ENCODE measurements at places on chromosomes 12 and 14. TPM values are rescaled to one million over a fixed set of nuclear protein-coding genes. Genes with fewer than 3 reads are reported as not detected.

Gene ANO4
- not detected for total RNA-seq

DNA sequence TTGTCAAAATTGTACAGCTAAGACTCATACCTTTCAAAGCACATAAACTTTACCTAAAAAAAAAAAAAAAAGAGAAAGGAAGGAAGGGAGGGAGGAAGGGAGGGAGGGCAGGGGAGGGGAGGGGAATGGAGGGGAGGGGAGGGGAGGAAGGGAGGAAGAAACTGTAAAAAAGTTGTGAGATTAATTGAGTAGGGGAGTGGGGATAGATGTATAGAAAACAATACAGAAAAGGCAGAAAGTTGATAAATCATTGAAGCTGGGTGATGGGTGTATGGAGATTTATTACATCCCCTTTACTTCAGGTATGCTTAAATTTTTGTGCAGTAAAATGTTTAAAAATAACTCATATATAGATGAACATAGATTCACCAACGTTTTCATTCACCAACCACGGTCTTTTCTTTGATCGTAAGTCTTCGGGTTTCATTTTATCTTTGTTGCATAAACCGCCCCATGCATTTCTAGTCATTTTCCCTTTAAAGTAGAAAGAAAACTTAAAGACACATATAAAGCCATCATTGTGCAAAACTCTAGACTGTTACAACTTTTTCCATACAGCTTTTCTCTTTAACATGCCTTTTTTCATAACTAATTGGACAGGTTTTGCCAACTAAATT is 191.2 kb upstream of the KRR1 start:
- no peak for DNase-seq

GRCh38 chr12:23535441-23535840 is 414.0 kb downstream of the SOX5 start:
- no peak for DNase-seq

DNA sequence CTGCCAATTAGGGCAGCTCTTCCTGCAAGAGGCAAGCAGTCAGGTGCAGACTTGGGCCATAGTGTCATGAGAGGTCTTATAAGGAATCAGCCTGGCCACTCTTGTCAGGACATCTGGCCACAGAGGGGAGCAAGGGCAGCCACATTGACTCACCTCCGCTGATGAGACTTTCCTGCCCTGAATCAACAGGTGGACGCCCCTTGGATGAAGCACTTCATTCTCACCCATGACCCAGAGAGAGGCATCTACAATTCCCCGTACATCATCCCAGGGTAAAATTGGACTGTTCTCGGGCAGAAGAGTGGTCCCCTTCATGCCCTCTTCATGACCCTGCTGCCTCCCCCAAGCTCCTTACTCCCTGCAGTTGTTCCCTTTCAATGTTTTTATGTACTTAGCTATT is 16.9 kb downstream of the DAO start:
- no peak for DNase-seq

DNA sequence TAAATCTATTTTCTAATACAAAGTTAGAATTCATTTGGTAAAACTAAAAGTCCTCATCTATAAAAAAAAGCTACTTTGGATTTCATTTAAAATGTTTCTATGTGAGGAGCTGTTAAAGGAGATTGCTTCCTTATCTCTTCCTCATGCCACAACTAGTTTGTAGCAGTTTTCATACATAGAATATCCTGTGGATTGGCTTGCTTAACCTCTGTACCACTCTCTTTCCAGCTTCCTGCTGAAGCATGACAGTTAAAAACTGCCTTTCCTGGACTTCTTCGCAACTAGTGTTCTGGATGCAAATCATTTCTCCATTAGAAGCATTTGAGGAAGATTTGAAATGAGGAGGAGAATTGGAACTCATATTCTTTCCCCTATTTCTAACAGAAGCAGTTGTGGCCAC is 49.6 kb downstream of the ST8SIA1 start:
- DNase-seq, result no peak

DNA sequence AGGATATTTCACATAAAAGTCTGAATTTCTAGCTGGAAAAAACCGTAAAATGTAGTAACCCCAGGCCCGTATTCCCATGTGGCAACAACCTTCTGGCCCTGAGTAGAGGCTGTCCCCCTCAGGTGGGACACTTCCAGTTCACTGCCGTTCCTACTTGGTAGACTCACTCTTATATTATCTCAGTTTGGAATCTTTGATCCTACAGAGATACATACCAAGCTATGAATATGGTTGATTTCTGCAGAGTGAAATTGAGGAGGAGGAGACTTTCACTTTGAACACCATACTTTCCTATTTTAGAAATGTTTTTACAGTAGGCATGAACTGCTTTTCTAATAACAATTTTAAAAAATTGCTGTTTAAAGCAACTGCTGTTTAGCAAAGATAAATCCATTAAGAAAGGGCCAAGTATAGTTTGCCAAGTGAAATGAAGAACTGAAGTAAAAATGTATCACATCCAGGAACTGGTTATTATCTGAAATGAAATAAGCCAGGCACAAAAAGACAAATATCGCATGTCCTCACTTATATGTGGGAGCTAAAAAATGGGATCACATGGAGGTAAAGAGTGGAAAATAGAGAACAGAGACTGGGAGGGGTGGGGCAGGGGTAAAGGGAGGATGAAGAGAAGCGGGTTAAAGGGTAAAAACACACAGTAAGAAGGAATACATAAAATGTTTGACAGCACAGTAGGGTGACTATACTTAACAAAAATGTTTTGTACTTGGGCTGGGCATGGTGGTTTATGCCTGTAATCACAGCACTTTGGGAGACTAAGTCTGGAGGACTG is 92.8 kb upstream of the METAP2 start:
- no peak for DNase-seq

- no peak for DNase-seq
Observed at GRCh38 chr14:80172375-80173051, 38.8 kb downstream of the DIO2 start.

- no peak for DNase-seq
Observed at GRCh38 chr14:29370024-29370423, 557.6 kb downstream of the PRKD1 start.

GRCh38 chr12:13941258-13942249 is 39.8 kb downstream of the GRIN2B start:
- no peak for DNase-seq
